Activated naive CD8-positive, alpha-beta T cell treated with anti-CD3 and anti-CD28 coated beads for 36 hours (primary cell): ENCODE measurements at places on chromosomes 16 and 17.
A peak's percentile ranks its signal among the peaks of the same experiment; 100 is the strongest.

DNA sequence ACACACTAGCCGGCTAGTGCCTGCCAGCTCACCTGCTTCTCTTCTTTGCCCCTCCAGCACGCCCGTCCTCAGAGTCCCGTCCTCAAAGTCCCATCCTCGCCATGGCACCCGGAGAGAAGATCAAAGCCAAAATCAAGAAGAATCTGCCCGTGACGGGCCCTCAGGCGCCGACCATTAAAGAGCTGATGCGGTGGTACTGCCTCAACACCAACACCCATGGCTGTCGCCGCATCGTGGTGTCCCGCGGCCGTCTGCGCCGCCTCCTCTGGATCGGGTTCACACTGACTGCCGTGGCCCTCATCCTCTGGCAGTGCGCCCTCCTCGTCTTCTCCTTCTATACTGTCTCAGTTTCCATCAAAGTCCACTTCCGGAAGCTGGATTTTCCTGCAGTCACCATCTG, 3.6 kb downstream of the SCNN1G start:
- DNase-seq, result no peak

GRCh38 chr17:3583456-3583855, 25.8 kb downstream of the TRPV1 start:
- no peak for DNase-seq

DNA sequence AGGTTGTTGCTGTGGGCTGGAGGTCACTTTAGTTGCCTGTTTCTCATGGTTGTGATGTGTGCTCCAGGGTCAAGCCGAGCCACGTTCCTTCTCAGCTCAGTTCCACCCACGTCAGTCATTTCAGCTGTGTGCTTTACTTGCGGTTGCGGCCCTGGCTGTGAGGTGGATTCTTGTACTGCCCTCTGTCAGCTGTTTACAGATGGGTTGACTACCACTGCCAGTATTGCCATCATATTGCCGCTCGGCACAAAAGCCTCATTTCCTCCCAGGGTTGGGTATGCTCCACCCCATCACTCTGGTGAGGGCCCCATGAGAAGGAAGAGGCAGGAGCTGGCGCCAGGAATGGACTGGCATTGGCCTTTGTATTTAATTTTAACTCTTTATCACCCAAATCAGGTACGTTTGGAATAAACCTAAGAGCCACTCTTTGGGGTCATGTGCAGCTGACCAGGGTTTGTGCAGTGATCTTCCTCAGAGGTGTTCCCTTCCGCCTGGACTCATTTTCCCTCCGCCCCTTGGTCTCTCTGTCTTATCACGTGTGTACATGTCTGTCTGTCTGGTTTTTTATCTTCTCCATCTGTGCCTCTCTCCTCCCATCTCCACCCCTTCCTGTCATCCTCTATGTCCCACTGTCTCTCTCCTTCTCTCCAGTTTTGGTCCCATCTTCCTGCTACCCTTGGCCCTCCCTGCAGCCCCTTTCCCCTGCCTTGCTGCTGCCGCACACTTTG, 25.0 kb downstream of the METTL22 start:
- no peak for DNase-seq

- no peak for DNase-seq
Observed at GRCh38 chr17:83155128-83156121, 76.0 kb downstream of the METRNL start.

GRCh38 chr17:64216338-64217248, 46.5 kb downstream of the TEX2 start:
- no peak for DNase-seq

GRCh38 chr17:7843536-7844291, 9.7 kb downstream of the KDM6B start:
- peak; percentile 92 for DNase-seq

DNA sequence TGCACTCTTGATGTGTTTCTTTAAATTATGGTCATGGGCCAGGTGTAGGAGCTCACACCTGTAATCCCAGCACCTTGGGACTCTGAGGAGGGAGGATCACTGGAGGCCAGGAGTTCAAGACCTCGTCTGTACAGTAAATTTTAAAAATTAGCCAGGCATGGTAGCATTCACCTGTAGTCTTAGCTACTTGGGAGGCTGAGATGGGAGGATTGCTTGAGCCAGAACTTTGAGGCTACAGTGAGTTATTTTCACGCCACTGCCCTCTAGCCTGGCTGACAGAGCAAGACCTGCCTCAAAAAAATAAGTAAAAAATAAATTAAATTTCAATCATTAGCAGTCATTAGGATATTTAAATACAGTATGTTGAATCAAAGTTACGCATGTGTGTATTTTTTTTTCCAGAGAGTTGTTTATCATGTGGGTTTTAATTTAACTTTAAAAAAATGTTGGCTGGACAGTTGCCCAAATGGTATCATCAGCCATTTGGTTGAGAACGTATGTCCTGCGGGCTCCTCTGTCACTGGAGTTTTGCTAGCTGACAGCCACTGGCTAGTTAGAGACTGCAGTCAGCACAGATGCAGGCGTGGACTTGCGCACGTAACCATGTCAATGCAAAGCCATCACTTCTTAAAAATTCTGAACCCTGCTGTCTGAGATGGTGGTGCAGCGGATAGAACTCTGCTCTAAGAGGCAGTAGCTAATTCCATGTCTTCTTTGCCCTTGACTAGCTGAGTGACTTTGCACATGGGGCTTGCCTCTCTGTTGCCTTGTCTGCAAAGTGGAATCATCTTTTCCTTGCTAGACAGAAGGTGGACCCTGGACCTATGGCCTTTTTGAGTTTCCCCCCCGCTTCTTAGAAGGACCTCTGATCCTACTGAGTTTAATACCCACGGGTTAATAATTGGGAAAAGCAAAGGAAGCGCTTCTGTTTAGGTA, 40.0 kb downstream of the MAPT start:
- no peak for DNase-seq

DNA sequence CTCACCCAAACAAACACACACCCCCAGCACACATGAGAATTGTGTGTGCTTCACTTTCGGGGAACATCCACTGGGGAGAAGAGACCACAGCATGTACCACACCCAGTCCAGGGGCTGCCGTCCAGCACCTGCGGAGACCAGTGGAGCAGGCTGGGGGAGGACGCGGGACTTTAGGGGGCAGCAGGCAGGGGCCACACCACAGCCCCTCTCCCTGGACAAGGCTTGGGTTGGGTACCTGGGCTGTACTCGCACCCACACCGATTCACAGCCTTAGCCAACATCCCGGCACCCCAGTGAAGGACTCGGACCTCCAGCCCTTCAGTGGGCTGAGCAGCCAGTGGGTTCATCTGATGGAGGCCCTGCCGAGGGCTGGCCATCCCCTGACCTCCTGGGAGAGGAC, 63.3 kb downstream of the RBFOX3 start:
- no peak for DNase-seq

DNA sequence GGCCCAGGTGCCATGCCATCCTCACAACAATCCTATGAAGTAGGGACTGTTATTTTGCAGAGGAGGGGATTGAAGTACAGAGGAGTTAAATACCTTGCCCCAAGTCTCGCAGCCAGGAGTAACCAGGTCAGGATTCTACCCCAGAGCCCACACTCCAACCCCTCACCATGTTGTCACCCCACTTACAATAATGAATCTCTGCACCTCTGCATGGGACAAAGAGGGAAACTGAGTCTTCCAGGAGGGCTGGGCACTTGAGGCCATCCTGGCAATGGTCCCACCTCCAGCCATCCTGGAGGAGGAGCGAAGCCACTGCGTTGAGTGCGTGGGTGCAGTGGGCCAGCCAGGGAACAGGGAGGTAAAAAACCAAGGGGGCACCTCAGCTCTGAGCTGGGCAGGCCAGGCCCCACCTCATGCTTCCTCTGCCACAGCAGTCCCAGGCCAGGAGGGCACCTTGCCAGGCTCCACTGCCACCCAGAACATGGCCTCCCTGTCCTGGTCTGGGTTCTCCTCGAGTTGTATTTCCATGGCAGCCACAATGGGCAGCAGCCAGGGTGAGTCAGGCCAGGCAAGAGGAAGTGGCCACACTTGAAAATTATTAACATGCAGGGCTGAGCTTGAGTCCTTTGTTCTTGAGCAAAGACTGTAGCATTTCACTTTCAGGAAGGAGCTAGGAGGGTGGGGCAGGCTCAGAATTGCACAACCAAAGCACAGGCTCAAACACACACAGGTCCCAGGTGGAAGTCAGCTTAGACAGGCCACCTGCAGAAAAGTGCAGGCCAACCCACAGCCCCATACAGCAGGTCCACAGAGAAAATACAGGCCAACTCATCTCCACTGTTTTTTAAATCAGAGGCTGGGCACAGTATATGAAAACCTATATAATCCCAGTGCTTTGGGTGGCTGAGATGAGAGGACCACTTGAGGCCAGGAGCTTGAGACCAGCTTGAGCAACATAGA, 52.1 kb downstream of the CUEDC1 start:
- no peak for DNase-seq

DNA sequence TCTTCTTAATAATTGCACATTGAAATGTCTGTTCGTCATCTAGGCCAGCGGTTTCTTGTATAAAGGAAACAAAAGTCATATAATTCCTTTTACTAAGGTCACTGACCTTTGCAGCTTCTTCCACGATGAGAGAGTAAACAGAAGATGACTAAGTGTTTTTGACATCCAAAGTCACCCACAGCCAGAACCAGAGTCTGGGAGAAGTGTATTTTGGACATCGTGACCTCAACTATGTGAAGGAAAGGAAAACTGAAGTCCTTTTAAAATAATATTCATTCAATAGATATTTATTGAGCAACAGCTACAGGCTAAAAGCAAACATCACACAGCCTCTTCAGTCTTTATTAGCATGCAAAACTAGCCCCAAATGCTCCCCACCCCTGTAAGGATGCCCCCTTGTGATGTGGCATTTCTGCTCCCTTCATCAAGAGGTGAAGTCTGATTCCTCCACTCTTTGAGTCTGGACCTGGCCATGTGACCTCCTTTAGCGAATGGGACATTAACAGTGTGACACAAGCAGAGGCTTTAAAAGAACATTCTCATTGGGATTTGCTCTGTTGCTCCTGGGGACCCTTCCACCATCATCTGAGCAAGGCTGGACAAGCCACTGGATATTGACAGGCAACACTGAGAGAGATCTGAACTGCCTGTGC, 8.1 kb upstream of the PMP22 start:
- DNase-seq, result no peak
